ENCODE measurements at places on chromosomes 1 and 21.

- DNase-seq, result no peak
Observed at GRCh38 chr1:235892734-235893413, 26.2 kb upstream of the LYST start.

DNA sequence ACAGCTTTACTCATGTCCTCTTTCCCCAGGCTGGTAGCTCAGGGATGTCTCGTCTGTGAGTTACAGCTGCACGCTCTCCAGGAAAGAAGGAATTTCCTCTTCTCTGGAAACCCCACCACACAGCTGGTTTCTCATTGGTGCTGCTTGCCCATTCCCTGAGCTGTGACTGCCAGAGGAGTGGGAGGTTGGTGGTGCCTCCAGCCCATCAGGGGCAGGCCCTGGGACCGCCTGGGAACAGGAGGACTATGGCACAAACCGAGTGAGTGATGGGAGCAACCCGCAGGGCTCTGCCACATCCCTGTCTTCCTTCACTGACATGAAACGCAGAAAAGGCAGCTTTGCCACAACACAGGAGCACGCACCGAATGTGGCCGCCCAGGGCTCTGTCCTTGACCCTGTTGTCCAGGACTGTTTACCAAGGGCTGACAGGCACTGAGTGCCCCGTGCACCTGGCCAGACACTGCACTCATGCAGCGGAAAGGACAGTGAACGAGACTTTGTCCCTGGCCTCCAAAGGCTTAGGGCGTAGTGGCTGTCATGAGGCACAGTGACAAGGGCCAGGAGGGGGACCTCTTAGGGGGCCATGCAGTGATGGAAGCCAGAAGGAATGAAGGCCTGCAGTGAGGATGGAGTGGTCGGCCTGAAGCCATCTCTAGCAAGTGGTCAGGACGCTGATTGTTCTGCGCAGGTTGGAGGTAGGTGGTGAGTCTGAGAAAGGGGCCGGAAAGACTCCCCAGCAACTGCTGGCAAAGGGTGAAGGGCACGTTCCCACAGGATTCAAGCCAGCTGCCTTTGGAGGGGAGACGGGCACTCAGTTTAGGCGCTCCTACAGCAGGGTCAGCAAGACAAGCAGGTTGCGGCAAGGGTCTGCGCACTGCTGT is 1.7 kb upstream of the CCNL2 start:
- no peak for DNase-seq

DNA sequence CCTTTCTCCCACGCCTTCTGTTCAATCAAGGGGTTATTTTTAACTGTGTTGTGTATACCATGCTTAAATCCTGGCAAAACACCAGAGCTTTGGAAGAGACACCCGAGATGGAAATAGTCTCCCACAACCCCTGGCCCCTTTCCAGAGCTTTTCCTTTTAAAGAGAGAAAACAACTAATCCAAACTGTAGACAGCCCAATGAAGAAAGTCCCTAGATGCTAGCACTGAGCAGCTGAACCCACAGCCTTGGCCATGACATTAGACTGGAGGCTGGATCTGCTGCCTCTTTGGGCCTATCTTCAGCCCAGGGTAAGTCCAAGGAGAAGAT is 64.9 kb upstream of the ARTN start:
- no peak for DNase-seq

DNA sequence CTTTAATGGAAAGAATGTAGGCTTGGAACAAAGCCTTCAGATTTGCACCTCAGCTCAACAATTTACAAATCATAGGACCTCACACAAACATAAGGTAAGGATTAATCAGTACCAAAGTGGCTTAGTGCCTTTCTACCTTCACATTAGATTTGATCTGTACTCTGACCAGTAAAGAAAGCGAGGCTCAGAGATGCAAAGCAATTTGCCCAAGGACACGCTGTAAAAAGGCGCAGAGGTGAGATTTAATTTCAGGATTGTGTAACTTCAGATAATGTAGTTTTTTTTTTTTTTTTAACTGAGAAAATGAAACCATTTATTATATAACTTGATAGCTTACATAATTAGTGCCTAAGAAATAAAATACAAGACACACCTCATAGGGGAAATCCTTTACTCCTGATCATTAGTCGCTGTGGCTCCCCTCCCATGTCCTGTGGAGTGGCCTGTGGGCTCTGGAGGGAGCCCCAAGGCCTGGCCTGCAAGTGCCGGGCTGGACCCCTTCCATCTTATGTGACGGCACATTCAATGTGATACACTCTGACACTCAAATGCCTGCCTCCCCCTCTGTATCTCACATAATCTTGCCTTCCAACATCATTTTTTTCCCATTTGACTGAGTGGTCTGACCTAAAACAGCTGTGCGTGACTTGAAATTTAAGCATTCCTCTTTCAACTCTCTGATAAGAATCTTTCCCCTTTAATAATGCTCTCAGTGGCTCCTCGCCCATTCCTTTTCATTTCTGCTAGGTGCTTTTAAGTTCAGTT is 426.5 kb upstream of the DAB1 start:
- no peak for DNase-seq

DNA sequence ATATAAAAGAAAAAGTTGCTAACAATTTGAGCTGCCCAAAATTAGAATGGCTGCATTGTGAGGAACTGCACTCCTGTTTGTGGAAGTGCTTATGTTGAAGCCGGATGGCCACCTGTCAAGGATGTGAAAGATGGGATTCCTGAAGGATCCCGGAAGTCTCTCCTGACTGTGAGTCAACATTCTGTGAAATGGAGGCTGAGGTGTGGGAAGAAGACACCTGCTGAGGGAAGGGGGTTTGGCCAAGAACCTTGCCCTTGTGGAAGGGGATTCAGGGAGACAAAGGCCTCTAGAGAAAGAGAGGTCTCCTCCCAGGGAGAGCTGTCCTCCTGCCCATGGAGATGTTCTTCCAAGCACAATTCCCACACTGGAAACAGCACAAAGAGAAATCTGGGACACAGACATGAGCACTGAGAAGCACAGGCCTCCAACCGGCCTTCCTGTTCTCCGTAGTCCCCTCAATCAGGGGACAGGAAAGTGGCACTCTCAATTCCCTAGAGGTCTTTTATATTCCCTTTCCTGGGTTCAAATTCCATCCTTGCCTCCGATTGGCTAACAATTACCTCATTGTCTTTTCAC is 70.5 kb downstream of the CD2 start:
- DNase-seq, result no peak

- DNase-seq, result no peak
Observed at GRCh38 chr1:55313903-55314302, 98.7 kb upstream of the USP24 start.

Data from stimulated activated CD8-positive, alpha-beta memory T cell treated with anti-CD3 and anti-CD28 coated beads, Interleukin-15, amount 100 ng/mL, for 4 hours (primary cell).